ENCODE measurements at places on chromosomes 3 and 15. TPM values are rescaled to one million over a fixed set of nuclear protein-coding genes. Genes with fewer than 3 reads are reported as not detected.

- no peaks in the 10 kb centered on the region for H3K27me3 ChIP-seq
- no peak overlapping the region for H3K4me3 ChIP-seq
- H3K36me3 ChIP-seq: no peaks in the 10 kb centered on the region
- H3K27ac ChIP-seq: no peak overlapping the region
- no peak for DNase-seq
Observed at GRCh38 chr3:73592154-73593144, 32.3 kb downstream of the PDZRN3 start.

DNA sequence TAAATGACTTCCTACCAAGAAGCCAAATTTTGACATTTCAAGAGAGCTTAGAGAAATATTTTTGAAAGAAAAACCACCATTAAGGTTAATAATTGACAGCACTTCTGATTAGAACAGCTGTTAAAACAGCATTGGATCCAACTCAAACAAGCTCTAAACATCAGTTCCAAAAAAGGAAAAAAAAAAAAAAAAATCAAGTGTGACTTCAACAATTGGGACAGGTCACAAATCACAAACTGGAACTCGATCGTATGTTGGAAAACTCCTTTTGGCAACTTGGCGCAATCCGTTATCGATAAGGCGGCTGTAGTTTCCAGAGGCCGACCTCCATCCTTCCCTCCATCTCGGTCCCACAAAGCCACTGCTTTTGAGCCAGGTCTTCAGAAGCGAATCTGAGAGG lies 17.8 kb downstream of the TLE3 start:
- H3K27me3 ChIP-seq: no peaks in the 10 kb centered on the region
- H3K36me3 ChIP-seq: peaks cover 50% of the 10 kb centered on the region
- no peak overlapping the region for H3K27ac ChIP-seq

DNA sequence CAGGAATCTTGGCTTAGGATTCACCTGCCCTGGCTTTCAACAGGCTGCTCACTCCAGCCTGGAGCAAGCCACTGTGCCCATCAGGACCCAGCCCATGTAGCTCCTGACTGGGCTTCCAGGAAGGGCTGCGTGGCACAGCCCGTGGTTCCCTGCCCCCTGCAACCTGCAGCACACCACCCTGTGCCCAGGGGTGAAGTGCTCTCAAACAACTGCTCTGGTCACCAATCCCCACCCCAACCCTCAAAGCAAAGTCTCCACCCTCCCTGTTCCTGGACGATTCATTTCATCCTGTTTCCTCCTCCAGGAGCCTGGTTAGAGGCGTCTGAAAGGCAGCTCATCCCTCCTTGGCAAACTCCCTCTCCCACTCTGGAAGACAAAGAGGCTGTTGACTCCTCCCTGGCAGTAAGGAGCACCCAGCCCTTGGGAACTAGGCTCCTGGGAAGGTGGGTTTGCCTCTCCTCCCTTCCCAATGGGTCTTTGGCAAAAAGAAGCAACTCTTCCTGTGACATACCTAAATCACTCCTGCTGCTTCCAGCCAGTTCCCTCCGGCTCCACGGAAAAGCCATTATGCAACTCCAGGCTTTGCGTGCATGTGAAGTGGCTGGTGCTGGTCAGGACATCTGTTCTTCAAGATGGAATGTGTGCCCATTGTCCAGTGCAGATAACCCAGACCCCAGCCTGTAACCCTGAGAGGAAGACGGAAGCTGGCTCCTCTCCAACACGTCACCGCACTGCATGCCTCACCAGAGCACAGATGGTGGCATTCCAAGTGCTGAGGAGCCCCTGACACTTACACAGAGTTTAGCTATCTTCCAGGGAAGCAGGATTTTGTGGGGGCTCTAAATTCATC lies 29.1 kb upstream of the VIPR1 start:
- no peak for DNase-seq
- no peak overlapping the region for H3K27ac ChIP-seq
- H3K4me1 ChIP-seq: no peaks in the 10 kb centered on the region

GRCh38 chr15:34370643-34371042 lies 3.6 kb upstream of the LPCAT4 start:
- no peak overlapping the region for H3K4me3 ChIP-seq
- DNase-seq: no peak
- H3K27me3 ChIP-seq: no peaks in the 10 kb centered on the region
- no peak overlapping the region for H3K27ac ChIP-seq
- peaks cover 19% of the 10 kb centered on the region for H3K4me1 ChIP-seq

DNA sequence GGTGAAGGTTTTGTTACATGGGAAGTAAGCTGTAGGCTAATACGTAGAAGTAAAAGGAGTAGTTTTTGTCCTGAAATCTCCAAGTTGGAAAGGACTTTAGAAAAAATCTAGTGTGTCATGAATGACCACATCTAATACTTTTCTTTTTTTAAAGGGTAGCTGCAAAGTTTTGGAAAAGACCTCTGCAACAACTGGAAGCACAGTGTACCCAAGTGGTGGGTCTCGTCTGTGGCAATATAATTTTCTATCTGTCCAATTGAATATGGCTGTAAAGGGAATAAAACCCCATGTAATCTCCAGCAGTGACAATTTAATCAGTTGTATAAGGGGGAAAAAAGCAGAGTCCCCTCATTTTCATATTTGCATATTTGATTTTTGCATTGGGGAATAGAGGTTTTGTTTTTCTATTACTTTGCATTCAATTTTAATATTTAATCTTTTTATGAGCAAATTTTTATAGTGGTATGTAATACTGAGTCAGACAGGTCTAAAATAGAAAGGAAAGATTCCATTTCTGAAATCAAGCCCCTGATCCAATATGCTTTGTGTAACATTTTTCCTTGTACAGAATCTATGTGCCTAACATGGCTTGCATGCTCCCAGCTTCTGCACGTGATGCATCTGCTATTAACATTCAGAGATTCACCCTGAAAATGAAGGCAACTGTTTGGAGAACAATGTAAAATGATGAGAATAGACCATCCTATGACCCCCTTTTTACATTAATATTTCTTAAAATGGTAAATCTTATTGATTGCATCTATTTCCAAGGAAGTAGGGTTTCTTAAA lies 531.4 kb downstream of the ZIC1 start:
- no peak for DNase-seq
- no peak overlapping the region for H3K27ac ChIP-seq
- H3K36me3 ChIP-seq: no peaks in the 10 kb centered on the region
- no peaks in the 10 kb centered on the region for H3K4me1 ChIP-seq

- H3K4me3 ChIP-seq: no peak overlapping the region
- DNase-seq: no peak
- no peaks in the 10 kb centered on the region for H3K4me1 ChIP-seq
Observed at GRCh38 chr15:100005715-100006114, 272.5 kb upstream of the LYSMD4 start.

- H3K4me3 ChIP-seq: no peak overlapping the region
- peaks cover 6% of the 10 kb centered on the region for H3K27me3 ChIP-seq
- no peak overlapping the region for H3K27ac ChIP-seq
- H3K36me3 ChIP-seq: no peaks in the 10 kb centered on the region
- H3K4me1 ChIP-seq: no peaks in the 10 kb centered on the region
Observed at GRCh38 chr3:176927706-176928581, 269.3 kb downstream of the TBL1XR1 start.

GRCh38 chr3:47586746-47587145 lies 8.1 kb upstream of the CSPG5 start:
- no peak overlapping the region for H3K27ac ChIP-seq
- no peaks in the 10 kb centered on the region for H3K4me1 ChIP-seq
- H3K4me3 ChIP-seq: no peak overlapping the region
- no peak for DNase-seq
- no peaks in the 10 kb centered on the region for H3K27me3 ChIP-seq

- no peak overlapping the region for H3K4me3 ChIP-seq
- H3K4me1 ChIP-seq: no peaks in the 10 kb centered on the region
- no peaks in the 10 kb centered on the region for H3K27me3 ChIP-seq
- H3K36me3 ChIP-seq: peaks cover 83% of the 10 kb centered on the region
Observed at GRCh38 chr3:52473026-52473425, 17.6 kb downstream of the NISCH start.

GRCh38 chr3:21705769-21706168 lies 45.2 kb downstream of the ZNF385D start:
- H3K4me3 ChIP-seq: no peak overlapping the region
- no peak for DNase-seq

- no peak for DNase-seq
- no peaks in the 10 kb centered on the region for H3K27me3 ChIP-seq
- H3K36me3 ChIP-seq: no peaks in the 10 kb centered on the region
- no peak overlapping the region for H3K27ac ChIP-seq
Observed at GRCh38 chr15:66777054-66777453, 75.0 kb downstream of the SMAD6 start.

- H3K36me3 ChIP-seq: no peaks in the 10 kb centered on the region
- H3K27me3 ChIP-seq: no peaks in the 10 kb centered on the region
- no peak overlapping the region for H3K4me3 ChIP-seq
Observed at GRCh38 chr3:104102386-104102785, 1264.3 kb upstream of the ALCAM start.

DNA sequence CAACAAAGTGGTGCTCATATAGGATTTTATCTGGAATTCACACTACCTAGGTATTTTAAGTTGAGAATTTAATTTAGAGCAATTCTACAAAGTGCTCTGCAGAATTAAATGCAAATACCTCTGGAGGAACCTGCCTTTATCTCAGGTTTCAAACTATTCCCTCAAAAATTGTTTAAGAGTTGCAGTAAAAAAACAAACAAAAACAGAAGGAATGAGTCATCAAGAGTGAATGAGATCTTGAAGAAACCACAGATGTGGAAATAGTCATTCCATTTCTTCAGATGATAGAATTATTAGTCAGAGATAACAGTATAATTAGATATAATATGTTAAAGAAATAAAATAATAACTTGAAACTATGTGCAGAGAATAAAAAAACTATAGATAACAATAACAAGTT lies 80.8 kb upstream of the SCN5A start:
- H3K36me3 ChIP-seq: no peaks in the 10 kb centered on the region
- H3K27ac ChIP-seq: no peak overlapping the region
- H3K27me3 ChIP-seq: no peaks in the 10 kb centered on the region

DNA sequence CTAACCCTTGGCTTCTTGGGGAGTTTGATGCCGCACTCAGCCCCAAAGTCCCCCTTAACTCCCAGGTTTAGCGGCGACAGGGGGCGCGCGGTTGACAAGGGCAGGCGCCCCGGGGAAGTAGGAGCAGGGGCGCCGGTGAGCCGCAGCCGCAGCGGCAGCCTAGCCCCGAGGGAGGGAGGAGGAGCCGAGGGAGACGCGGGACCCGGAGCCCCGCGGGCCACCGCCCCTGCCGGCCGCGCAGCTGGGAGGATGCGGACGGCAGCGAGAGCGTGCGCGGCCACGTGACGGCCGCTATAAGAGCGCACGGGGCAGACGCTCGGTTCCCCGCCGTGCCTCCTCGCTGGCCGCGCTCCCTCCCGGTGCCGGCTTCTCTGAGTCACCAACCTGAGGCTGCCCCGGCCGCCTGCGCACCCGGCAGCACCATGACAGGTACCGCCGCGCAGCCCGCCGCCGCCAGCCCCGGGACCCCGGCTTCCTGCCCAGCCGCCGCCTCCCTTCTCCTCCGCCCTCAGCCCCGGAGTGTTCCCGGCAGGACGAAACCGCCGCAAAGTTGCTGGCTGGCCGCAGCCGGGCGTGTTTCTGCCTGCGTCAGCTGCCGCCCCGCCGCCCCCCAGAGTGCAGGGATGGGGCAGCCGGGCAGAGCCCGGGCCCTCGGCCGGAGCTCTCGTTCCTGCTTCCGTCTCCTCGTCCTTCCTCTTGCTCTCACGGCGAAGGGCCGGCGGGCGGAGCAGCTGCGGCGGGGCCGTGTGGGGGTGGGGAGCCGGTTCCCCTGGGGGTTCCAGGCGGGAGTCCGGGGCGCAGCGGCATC lies at the start of gene GYG1:
GYG1 (plus strand) TSS at position 322 of the 808 bp plus-strand sequence; CDS start at position 423, 101 bp downstream.
- peaks cover 28% of the 10 kb centered on the region for H3K4me1 ChIP-seq
- H3K36me3 ChIP-seq: peaks cover 5% of the 10 kb centered on the region
- peak within 1 kb of the TSS; percentile 74 for H3K27ac ChIP-seq

GRCh38 chr3:37715358-37715757 lies 146.3 kb upstream of the CTDSPL start:
- no peaks in the 10 kb centered on the region for H3K27me3 ChIP-seq
- H3K36me3 ChIP-seq: no peaks in the 10 kb centered on the region
- no peak overlapping the region for H3K4me3 ChIP-seq
- H3K4me1 ChIP-seq: no peaks in the 10 kb centered on the region
- no peak overlapping the region for H3K27ac ChIP-seq

DNA sequence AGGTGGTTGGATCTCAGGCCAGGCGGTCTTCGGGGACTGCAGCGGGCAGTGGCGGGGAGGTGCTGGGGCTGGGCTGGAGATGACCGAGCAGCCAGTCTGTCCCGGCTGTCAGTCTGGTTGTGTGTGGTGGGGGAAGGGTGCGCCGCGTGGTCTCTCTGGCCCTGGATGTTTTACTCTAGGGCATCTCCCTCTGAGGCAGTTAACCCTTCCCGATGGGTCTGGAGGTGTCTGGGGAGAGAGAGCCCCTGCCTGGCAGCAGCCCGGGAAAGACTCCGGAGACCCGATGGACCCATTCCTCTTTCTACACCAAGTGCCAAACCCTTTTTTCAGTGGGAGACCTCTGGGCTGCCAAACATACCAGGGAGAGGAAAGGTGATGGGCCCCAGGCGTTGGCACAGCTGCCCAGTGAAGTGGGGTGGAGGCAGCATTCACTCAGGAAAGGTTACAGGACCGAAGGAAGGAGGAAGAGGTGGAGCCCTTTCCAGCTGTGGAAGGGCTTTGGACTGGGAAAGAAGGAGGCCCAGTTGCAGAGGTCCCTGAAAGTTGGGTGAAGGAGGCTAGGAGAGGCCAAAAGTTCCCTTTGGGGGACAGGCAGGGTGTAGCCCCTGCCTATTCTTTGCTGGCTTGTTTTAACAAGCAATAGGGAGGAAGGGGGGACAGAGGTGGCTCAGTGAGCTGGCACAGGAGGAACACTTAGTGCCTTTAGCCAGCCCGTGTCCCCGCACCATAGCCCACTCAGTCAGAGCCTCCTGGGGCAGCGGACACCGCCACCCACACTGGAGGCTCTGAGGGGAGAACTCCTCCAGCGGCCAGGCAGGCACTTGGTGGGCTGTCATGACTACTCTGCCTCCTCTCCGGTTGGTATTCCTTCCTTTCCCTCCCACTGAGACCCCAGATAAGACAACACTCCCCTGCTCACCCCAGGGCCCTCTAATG lies 2.7 kb upstream of the BAHD1 start:
- H3K4me1 ChIP-seq: peaks cover 48% of the 10 kb centered on the region
- H3K27me3 ChIP-seq: peaks cover 4% of the 10 kb centered on the region
- H3K27ac ChIP-seq: no peak overlapping the region
- H3K36me3 ChIP-seq: no peaks in the 10 kb centered on the region
- no peak overlapping the region for H3K4me3 ChIP-seq

DNA sequence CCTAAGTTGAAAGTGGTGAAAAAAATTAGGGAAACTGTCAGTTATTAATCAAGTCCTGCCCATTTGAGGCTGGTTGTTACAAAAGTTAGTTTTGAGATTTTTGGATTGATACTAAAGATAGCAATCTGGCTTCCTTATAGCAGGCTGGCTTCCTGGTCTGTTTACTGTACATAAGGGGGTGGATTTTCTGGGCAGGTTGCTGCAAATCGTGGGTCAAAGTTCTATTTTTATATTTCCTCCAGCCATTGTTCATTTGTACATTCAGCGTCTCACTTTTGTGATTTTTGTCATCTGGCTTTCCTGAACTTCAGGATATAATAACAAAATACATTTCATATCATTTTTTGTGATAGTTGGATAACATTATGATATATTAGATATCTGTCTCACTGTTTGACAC lies 49.5 kb downstream of the CLDN1 start:
- no peak overlapping the region for H3K4me3 ChIP-seq
- H3K36me3 ChIP-seq: no peaks in the 10 kb centered on the region
- H3K27ac ChIP-seq: no peak overlapping the region
- DNase-seq: no peak
- no peaks in the 10 kb centered on the region for H3K4me1 ChIP-seq
- H3K27me3 ChIP-seq: no peaks in the 10 kb centered on the region

Gene PAQR9
- not detected for total RNA-seq

Gene GOLGA8Q
- 0.52 TPM for total RNA-seq

Gene RLBP1
- not detected for total RNA-seq

Gene SLC28A2
- not detected for total RNA-seq

Gene IMPG2
- total RNA-seq: 0.35 TPM

Gene NOX5
- total RNA-seq: not detected

Gene LHFPL4
- not detected for total RNA-seq

Gene DYNLT2B
- 9.1 TPM for total RNA-seq

Gene AGBL1
- total RNA-seq: not detected

All from CD4-positive, CD25-positive, alpha-beta regulatory T cell (primary cell).